ENCODE measurements at places on chromosomes 6 and 20.

DNA sequence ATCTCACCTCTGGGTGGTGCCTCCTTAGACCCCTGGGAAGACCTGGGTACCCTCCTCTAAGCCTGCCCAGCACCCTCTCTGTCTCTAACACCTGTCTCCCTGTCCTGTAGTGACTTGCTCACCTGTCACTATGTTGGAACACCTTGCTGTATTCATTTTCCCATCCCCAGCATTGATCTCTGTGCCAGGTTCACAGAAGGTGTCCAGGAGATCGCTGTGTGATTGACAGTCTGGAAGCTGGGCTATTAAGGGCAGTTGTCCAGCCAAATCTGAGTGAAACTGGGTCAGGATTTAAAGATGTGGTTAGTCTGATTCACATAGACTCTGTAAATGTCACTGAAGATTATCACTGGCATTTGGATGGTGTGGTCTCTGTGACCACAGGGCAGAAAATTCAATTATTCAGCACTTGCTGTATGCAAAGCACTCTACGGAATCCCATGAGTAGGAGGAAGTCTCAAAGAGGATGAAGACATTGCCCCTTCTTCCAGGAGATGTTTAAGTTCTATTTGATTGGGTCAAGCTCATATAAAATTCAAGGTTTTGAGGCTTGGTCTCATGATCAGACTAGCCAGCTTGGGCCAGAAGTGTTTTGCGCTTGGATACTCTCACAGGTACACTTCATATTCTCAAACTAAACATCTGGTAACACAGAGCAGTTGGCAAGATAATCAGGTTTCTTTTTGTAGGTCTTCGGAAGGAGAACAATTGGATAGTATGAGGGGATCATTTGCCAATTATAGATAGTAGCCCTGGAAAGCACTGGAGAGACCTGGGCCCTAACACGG, 57.8 kb upstream of the TAGAP start:
- no peak for DNase-seq

DNA sequence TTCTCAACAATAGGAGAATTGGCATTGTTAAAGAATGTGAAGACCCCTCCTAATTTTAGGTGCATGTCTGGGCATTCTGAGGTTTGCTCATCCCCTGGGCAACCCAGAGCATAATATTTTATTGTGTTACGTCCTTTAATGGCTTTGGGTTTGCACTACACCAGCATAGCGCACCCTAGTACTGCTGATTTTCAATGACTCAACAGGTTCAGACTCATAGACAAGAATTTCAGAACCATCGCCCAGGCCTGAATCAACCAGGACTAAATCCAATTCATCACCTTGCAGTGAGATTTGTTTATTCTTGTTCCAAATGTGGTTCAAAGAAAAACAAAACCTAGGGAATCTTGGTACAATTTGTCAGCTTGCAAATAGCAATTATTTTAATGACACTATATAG, 137.8 kb upstream of the PHACTR1 start:
- DNase-seq = no peak

GRCh38 chr6:17460862-17461261, 67.5 kb downstream of the CAP2 start:
- no peak for DNase-seq

GRCh38 chr6:26553264-26553634, 15.1 kb downstream of the HMGN4 start:
- peak; percentile 56 for DNase-seq

DNA sequence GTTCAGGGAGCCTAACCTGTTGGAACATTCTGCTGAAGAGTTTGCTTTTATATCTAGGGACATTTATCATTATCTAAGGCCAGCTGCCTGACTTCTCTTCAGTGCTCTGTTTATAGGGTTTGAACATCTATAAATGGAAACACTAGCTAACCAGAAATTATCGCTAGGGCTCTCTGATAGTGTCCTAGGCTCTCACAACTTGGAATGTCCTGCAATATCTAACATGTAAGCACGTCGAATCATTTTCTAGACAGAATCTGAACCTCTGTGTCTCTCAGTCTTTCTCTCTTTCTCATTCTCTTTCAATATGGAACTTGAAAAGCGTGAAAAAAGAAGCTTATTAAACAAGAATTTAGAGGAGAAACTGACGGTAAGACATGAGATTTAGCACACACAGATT, 92.5 kb upstream of the MLIP start:
- DNase-seq = no peak

GRCh38 chr6:47264775-47265184, 44.9 kb downstream of the TNFRSF21 start:
- DNase-seq = no peak

DNA sequence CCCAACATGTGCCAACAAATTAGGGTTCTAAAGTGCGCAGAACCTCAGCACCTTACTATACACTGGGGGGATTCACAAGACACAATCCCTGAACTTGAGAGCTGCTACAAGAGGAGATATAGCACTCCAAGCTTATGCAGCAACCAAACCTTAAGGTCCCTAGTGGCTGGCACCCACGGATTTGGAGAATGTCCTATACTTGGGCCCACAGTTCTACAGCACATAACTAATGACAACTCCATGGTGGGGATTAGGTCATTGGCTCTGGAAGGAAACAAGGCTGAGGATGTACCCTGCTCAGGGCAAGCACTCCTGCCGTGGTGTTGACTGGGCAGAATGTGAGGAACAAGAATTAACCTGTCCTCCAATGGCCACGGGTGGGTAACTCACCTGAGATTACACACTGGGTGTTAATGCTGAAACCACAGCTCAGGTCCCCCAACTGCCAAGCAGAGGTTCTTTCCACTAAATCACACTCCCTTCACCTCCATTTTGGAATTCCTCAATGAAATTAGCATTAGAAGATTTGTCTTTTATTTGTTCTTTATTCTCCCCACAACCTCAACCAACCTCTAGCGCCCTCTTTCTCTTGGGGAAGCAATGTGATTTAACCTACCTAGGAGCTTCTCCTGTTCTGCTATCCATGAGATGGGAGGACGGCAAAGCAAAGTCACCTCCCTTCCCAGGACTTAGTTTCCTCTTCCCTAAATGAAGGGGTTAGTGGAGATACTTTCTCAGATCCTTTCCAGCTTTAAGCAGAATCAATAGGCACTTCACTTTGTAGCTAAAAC, 32.0 kb downstream of the TRERF1 start:
- no peak for DNase-seq

DNA sequence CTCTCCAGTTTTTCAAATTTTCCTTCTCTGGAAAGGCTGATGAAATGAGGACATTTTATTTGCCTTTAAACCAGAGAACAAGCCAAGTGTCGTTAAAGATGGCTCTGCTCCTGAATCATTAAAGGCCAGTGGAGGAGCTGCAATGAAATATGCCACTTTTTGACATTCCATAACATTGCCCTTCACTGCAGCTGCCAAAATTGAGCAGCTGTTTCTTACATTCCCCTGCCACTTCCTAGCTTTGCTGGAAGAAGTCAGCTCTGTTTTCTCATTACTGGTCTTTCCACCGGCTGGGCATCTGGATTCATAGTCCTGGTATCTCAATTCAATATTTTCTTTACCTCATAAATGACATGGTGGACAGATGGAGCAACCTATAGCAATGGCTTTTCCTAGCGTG, 45.5 kb upstream of the NRN1 start:
- DNase-seq = no peak

DNA sequence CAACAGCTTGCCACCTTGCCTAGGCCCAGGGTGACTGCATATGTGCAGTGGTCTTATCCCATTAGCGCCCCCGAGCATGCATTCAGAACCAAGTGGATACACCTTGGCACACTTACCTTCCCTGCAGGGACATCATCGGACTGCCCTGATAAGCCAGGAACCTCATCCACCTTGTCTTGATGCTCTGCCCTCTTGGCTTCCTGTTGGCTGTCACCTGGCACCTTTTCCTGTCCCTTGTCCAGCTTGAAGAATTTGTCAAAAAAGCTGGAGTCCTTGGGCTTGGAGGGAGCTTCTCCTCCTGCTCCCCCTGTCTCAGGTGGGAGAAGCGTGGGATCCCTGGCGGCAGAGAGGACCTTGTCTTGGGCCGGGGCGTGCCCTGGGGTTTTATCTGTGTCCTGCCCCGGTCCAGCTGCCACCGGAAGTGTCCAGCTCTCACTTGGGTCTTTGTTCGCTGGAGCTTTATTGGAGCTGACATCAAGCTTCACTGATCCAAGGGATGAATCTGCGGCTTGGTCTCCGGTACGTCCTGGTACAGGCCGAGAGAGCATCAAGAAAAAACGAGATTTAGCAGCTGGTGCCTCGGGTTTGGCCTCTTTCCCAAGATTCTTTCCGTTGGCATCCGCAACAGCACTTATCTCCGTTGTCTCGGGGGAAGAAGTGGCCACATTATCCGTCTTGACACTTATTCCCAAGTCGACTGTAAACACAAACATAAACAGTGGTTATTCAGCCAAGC, 42.0 kb downstream of the BCAS1 start:
- no peak for DNase-seq

GRCh38 chr6:88493717-88494116, 327.6 kb upstream of the CNR1 start:
- DNase-seq = no peak

DNA sequence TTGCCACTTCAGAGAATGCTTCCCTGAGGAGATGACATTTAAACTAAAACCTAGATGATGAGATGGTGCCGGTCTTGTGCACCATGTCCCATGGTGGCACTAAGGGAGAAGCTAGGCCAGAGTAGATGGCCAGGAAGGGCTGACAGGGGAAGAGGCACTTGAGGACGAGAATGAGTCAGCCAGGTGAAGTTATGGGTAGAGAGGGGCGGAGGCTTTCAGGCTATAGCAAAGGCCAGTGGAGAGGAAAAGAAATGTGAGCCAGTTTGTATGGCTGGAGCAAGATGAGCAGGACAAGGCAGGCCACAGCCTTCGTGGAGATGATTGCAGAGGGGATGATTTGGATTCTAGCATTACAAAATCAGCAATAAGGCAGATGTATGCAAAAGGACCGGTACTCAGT, 44.7 kb upstream of the ADGRF4 start:
- DNase-seq = no peak

DNA sequence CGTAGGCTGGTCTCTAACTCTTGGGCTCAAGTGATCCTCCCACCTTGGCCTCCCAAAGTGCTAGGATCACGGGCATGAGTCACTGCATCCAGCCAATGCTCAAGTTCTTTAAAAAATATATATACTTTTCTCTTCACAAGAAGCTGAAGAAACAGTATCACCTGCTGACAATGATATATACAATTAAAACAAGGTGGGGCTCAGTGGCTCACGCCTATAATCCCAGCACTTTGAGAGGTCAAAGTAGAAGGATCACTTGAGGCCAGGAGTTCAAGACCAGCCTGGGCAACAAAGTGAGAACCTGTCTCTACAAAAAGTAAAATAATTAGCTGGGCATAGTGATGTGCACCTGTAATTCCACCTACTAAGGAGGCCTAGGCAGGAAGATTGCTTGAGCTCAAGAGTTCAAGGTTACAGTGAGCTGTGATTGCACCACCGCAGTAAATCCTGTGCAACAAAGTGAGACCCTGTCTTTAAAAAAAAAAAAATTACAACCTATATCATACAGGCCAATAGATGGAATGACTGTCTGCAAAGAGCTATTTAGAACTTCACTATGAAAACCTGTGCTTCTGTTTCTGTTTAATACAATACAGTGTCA, 36.4 kb downstream of the MBOAT1 start:
- no peak for DNase-seq

DNA sequence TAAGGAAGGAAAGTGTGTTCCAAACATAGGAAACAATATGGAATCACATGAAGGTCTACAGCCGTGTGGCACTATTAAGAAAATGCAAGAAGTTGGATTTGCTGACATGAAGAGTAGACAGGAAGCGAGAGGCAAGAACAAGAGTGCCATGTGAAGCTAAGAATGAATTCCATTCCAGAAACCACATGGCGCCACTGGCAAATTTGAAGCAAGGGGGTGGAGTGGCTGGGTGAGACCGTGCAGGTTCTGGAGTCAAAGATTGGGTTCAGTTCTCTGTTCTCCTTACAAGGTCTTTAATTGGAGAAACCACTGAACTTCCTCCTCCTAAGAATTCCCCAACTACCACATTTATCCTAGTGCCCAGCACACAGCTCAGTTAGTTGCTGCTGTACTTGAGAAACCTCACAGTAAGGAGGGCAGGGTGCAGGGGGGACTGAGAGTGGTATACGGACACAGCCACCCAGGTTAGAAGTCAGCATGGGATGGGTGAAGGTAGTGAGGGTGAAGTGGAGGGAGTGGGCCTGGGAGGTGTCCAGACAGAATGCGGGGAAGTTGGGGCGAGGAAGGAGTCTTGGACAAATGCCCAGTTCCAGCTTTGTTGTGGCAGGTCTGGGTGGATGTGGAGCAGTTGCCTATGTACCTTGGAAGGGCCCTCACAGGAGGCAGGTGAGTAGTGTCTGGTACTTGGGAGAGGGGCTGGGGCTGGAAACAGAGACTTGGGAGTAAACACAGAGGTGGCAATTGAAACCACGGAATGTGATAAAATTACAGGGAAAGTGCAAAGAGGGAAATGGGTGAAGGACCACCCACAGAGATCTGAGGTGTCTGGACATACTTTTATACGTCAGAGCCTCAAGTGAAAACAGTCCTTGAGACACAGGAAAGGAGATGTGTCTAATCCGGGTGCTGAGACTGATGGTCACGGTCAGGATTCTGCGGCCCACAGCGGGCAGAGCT, 14.3 kb downstream of the LYRM4 start:
- no peak for DNase-seq

DNA sequence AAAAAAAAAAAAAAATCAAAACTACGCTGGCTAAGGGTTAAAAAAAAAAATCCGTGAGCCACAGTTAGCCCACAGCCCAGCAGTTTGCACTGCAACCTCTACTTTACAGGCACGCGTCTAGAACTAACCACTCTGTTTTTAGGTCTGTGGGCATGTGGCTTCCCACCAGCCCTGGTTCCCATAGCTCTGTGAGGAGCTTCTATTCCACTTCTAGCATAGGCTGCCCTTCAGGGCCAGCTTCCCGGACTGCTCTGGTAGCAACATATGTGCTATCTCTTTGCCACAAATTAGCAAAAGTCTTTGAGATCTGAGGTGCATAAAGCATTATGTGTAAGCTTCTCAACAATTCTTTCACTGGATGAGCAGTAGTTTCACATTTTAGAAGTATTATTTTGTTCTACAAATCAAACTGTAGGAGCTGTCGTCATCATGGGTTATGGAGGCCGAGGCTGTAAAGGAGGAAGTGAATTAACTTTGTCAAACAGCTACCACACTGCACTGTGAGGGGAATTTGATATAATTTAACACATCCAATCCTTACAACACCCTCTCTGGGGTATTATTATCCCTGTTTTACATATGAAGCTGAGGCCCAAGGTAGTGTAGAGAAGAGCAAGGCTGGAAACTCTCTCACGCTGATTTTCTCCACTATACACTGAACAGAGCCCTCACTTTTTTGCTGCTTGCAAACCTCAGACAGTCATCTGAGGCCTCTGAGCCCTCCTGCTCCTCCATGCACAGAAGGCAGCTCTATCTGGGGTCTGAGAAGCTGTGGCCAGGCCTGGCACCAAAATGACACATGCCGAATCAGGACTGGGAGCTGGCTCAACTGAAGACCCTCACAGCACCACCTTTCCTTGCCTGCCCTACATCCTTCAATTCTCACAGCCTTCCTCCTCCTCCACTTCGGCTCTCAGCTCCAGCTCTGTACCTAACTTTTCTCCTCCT, 35.4 kb downstream of the MAN1A1 start:
- DNase-seq = no peak

GRCh38 chr20:51752343-51752951, 15.7 kb downstream of the ATP9A start:
- DNase-seq = no peak

GRCh38 chr6:168182366-168182765, 103.4 kb upstream of the FRMD1 start:
- DNase-seq = no peak

- no peak for DNase-seq
Measured at GRCh38 chr6:46598215-46598614, 54.4 kb downstream of the CYP39A1 start.

GRCh38 chr6:78629154-78629721, 238.1 kb upstream of the IRAK1BP1 start:
- no peak for DNase-seq
